ENCODE measurements at places on chromosomes 16 and 17. TPM values are rescaled to one million over a fixed set of nuclear protein-coding genes. Genes with fewer than 3 reads are reported as not detected.

Gene CLEC19A
- total RNA-seq: not detected

- no peak for DNase-seq
Measured at GRCh38 chr16:53968454-53968853, 264.5 kb downstream of the FTO start.

DNA sequence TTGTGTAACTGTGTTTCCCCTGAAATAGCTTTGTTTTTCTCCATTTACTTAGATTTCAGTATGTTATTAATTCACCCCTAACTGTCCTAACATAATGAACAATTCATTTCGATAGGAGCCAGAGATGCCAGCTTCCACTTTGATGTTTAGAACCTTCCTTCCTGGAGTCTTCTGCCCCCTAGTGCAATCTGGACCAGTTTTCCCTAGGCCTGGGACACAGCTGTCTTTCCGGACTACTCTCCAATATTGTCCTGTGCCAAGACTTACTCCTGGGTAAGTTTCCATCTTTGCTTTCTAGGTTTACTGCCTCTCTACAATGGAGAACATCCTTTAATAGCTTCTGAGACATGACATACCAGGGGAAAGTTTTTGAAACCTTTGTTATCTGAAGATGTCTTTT, 12.8 kb downstream of the RECQL5 start:
- no peak for DNase-seq

- DNase-seq: no peak
Measured at GRCh38 chr17:81315129-81315884, 20.2 kb upstream of the SLC38A10 start.

DNA sequence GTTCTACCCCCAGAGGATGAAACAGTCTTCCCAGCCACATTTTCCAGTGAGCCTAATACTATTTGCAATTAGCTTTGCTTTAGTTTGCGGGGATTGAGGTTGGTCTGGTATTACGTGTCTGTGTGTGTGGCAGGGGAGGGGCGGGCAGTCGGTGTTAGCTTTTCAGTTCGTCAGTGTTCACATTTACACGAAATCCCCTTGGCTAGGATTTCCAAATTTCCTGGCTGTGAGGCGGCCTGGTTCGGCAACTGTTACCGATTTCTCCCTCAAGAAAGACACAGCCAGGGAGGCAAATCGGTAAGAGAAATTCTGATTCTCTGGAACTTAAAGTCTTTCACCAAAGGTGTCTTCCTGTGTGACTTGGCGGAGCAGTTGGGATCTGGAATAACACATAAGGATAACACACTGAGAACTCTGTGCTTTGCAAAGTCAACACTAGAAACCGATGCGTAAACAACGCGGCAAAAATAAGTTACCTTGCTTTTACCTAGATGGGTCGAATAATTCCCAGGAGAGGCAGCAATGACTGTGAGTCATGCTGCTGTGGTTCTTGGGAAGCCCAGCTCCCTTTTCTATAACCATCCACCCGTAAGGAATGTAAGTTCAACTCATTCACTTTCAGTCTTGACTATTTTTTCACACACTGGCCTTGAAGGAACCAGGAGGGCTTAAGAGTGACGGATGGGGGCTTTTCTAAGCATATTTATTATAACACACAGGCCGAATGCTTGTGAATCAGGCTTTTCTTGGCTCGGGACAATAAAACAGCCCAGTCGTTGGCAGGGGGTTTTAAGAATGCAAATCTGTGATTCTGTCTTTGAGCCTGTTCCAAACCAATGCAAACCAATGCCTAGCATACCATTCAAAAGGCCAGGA, 24.2 kb downstream of the GPRC5B start:
- DNase-seq: no peak

Gene AOC2
- total RNA-seq: 1.00 TPM

DNA sequence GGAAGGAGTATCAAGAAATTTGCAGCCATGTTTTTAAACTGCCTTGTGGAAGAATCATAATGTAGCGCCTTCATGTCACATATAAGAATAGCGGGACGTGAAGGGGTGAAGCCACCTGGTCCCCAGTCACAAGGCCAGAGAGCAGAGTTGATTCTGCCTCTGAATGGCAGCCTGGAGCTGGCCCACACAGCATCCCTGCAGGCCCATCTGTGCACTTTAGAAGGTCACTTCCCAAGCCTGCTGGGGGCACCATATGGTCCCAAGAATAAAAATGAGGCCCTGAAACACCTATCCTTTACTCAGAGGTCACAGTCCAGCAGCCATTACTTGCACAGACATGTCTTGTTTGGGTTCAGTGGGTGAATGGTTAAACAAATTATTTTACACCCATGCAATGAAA, 15.0 kb downstream of the CD300E start:
- DNase-seq: no peak

DNA sequence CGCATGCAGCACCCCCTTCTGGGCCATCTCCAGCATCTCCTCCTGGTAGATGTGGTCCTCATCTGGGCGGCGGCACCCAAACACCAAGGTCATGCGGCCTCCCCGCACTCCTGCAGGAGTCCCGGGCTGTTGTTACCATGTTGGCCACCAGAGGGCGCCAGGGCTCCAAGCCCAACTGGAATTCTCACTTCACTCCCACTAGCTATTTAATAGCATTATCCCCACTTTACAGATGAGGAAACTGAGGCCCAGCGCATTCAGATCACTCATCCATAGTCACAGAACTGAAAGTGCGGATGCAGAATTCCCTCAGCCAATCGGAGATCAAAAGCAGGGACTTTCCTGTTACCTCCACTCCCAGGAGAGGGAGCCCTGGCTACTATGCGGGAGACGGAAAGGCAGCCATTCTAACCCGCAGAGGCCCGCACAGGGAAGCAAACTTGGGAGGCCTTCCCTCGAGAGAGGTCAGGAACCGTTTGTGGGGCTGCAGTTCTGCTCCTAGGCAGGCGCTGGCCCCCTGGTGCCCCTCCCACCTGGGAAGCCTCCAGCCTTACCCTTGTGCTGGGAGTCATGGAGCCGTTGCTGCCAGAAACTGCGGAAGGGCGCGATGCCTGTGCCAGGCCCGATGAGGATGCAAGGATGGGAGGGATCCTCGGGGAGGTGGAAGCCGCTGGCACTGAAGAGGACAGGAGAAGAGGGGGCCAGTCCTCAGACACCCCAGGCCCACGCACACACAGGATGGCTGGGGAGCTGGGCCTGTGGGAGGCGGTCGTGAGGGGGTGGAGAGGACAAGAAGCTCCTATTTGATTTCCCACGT, 40.1 kb downstream of the NOS2 start:
- DNase-seq: peak; percentile 69

- DNase-seq: no peak
Measured at GRCh38 chr17:69706127-69706526, 291.6 kb downstream of the MAP2K6 start.

Gene GNG13
- total RNA-seq: not detected

DNA sequence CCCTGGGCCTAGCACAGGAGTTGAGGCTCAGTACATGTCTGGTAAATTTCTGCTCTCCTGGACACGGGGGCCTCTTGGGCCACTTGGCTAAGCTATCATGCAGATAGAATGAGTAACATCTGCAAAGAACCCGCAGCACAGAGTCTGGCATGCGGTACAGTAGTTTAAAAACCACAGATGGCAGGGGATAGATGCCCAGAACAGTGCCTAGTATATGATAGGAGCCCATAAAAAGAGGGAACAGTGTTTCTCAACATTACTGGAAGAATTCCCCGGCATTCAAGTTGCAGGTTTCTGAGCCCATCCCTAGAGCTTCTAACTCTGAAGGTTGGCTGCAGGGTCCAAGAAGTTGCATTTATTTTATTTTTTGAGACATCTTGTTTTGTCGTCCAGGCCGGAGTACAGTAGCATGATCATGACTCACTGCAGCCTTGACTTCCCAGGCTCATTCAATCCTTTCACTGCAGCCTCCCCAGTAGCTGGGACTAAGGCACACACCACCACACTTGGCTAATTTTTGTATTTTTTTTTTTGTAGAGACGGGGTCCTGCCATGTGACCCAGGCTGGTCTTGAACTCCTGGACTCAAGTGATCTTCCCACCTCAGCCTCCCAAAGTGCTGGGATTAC, 5.8 kb downstream of the CDIPT start:
- DNase-seq: no peak

DNA sequence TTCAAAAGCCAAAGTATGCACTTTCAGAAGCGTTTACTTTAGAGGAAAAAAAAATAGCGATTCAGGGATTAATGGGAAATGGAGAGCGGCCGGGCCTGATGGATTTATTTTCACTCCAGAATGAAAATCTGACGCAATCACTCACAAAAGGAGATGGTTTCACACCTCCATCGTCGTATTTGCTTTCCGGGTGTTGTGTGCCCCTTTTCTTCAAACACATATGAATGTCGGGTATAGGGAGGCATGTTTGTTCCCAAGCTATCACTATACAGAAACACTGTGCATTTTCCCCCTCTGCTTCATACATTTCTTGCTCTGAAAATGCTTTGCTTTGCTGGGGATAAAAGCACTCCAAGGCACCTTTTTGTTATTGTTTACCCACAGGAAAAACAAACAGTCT, 562.2 kb upstream of the ZFHX3 start:
- no peak for DNase-seq

Gene ARHGDIG
- not detected for total RNA-seq

GRCh38 chr16:66691234-66691633, 5.3 kb downstream of the CMTM4 start:
- no peak for DNase-seq

Gene FOXN1
- not detected for total RNA-seq

DNA sequence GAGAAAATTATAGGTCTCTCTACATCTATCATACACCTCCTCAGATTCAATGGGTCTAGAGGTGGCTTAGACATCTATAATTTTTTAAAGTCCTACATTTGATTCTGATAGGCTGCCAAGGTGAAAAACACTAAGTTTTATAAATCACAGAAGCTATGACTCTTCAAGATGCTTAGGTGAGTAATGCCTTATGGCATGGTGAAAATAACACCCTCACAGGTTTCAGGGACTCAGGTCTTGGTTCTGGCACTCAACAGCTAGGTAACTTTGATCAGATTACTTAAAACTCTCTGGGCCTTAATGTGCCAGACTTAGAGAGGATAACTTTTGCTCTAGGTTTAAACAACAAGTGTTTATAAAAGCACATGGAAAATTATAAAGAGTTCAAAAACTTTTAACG, 2.0 kb upstream of the COX10 start:
- no peak for DNase-seq

DNA sequence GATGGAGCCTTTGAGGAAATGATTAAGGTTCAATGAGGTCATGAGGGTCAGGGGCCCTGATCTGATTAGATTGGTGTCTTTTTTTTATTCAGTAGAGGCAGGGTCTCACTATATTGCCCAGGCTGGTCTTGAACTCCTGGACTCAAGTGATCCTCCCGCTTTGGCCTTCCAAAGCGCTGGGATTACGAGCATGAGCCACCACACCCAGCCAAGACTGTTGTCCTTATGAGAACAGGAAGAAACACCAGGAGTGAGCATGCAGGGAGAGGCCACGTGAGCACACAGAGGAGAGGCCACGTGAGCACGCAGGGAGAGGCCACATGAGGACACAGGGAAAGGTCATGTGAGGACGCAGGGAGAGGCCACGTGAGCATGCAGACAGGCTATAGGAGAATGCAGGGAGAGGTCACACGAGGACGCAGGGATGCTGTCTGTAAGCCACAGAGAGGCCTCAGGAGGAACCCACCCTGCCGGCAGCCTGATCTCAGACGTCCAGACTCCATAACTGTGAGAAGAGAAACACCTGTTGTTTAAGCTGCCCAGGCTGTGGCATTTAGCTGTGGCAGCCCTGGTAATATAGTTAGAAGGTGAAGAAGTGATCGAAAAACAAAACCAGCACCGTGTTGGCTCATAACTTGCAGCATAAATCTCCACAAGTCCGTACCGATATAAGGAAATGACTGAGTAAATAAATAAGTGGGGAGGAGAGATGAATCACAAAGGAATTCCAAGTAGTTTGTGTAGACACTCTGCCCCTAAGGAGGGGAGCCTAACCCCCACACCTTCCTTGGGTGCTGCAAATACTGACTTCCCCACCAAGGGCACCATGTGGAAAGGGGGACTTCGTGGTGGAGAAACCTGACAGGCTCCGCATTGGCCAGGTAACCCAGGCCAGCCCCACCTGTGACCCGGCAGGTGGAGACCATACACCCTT, 14.6 kb upstream of the CSNK1D start:
- peak; percentile 90 for DNase-seq

Gene BAIAP3
- total RNA-seq: 190 TPM

DNA sequence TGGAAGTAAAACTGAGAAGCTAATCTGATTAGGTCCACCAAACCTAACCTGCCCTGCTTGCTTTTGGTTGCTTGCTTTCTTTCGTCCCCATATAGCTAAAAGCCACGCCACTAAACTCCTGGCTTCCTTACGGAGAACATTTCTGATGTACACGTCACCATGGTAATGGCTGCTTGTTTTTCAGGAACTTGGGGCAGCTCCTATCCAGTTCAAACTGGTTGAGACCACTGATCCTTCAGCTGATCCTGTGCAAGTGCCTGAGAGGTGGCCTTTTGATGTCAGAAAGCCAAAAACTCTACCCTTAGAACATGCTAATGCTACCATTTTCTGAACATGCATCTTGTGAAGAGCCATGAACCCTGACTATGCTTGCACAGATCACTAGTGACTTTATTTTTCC, 14.4 kb upstream of the DHRS7C start:
- DNase-seq: no peak

- no peak for DNase-seq
Measured at GRCh38 chr17:6510321-6510977, 45.9 kb downstream of the PITPNM3 start.

DNA sequence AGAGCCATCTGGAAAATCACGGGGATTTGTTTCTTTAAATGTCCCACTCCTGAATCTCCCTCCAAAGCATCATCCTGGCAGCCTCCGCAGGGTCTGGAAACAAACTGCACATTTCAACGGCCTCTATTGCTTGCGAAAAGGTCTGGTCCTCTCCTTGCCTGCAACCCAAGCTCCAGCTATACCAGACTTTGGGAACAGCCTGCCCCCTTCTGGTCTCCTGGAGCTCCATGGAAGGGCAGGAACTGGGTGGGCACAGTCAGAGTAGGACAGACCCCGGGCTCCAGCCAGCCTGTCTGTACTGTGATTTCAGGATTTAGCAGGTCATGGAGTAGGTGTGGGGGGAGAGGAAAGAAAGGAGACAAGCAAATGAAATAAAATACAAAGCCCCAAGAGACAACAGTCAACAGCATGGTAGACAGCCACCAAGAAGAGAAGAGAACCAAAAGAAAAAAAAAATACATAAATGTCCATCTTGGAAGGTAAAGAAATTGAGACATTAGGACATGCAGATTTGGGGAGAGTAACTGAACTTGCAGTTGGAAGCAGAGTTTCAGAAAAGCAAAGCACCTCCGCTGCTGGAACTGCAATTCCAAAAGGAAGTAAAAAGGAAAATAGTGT, 2.7 kb downstream of the XYLT1 start:
- peak; percentile 80 for DNase-seq

- no peak for DNase-seq
Measured at GRCh38 chr17:61524319-61524718, 66.7 kb downstream of the NACA2 start.

- DNase-seq: no peak
Measured at GRCh38 chr16:78134944-78135619, 35.6 kb downstream of the WWOX start.

Measured in transverse colon (tissue), 4 donors.